Hepatocyte (in vitro differentiated cells): ENCODE measurements at places on chromosomes 7 and 10. TPM values are rescaled to one million over a fixed set of nuclear protein-coding genes. Genes with fewer than 3 reads are reported as not detected.
A peak's percentile ranks its signal among the peaks of the same experiment; 100 is the strongest.

The PRKCQ gene
- total RNA-seq = 0.43 and 0.76 TPM in 2 replicates

- no peak overlapping the region for H3K27ac ChIP-seq
- no peaks in the 10 kb centered on the region for H3K36me3 ChIP-seq
- H3K4me1 ChIP-seq = peaks cover 7% of the 10 kb centered on the region
- no peak overlapping the region for H3K4me3 ChIP-seq
- H3K27me3 ChIP-seq = no peaks in the 10 kb centered on the region
Measured at GRCh38 chr7:116762971-116763370, 91.0 kb downstream of the MET start.

- no peaks in the 10 kb centered on the region for H3K4me1 ChIP-seq
- DNase-seq = no peak
- no peaks in the 10 kb centered on the region for H3K27me3 ChIP-seq
- H3K27ac ChIP-seq = no peak overlapping the region
- no peak overlapping the region for H3K4me3 ChIP-seq
- no peaks in the 10 kb centered on the region for H3K36me3 ChIP-seq
Measured at GRCh38 chr7:87447116-87447635, 28.3 kb downstream of the ABCB4 start.

- H3K4me1 ChIP-seq = no peaks in the 10 kb centered on the region
- no peak overlapping the region for H3K4me3 ChIP-seq
- H3K27me3 ChIP-seq = peaks cover 3% of the 10 kb centered on the region
- no peak for DNase-seq
Measured at GRCh38 chr10:78383378-78384048, 349.9 kb downstream of the RPS24 start.

- H3K27ac ChIP-seq = no peak overlapping the region
- H3K4me3 ChIP-seq = no peak overlapping the region
- no peaks in the 10 kb centered on the region for H3K36me3 ChIP-seq
- DNase-seq = no peak
Measured at GRCh38 chr10:25405871-25406270, 231.1 kb downstream of the GPR158 start.

- H3K4me1 ChIP-seq = no peaks in the 10 kb centered on the region
- no peaks in the 10 kb centered on the region for H3K36me3 ChIP-seq
- H3K27ac ChIP-seq = no peak overlapping the region
- H3K27me3 ChIP-seq = no peaks in the 10 kb centered on the region
- DNase-seq = no peak
- H3K4me3 ChIP-seq = no peak overlapping the region
Measured at GRCh38 chr7:49613759-49614158, 159.7 kb upstream of the VWC2 start.

GRCh38 chr7:32266932-32267475, 196.8 kb upstream of the PDE1C start:
- H3K27me3 ChIP-seq = no peaks in the 10 kb centered on the region
- no peak overlapping the region for H3K4me3 ChIP-seq
- no peaks in the 10 kb centered on the region for H3K36me3 ChIP-seq

DNA sequence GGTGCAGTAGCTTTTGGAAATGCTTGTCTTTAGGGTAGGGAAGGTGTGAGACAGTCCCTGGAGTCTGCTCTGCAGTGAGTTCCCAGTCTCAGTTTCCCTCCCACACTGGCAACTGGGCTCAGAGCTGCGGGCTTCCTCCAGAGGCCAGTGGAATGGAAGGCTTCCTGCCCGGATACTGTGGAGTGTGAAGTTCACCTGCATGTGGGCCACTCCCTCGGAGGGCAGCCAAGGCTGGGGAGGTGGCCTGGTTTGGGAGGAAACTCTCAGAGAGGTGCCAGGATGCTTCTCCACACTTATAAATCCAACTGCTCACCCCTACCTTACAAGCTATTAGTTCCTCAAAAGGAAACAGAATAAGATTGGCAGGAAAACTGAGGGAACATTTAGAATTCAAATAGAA, 18.1 kb upstream of the UBE2H start:
- DNase-seq = no peak
- no peaks in the 10 kb centered on the region for H3K4me1 ChIP-seq
- H3K27me3 ChIP-seq = no peaks in the 10 kb centered on the region

GRCh38 chr7:27546610-27547009, 116.1 kb downstream of the HIBADH start:
- peaks cover 12% of the 10 kb centered on the region for H3K4me1 ChIP-seq
- H3K4me3 ChIP-seq = no peak overlapping the region
- H3K27me3 ChIP-seq = no peaks in the 10 kb centered on the region

GRCh38 chr7:32066441-32066840, 3.8 kb downstream of the PDE1C start:
- no peaks in the 10 kb centered on the region for H3K36me3 ChIP-seq
- H3K4me3 ChIP-seq = no peak overlapping the region
- no peak for DNase-seq
- H3K4me1 ChIP-seq = no peaks in the 10 kb centered on the region

GRCh38 chr7:1093916-1094508, 6.1 kb downstream of the GPER1 start:
- peaks cover 21% of the 10 kb centered on the region for H3K4me1 ChIP-seq
- no peaks in the 10 kb centered on the region for H3K36me3 ChIP-seq
- no peak overlapping the region for H3K27ac ChIP-seq
- no peak for DNase-seq
- H3K27me3 ChIP-seq = no peaks in the 10 kb centered on the region
- H3K4me3 ChIP-seq = no peak overlapping the region

GRCh38 chr7:25537662-25538375, 309.5 kb upstream of the NPVF start:
- no peaks in the 10 kb centered on the region for H3K36me3 ChIP-seq
- H3K4me3 ChIP-seq = no peak overlapping the region
- H3K27me3 ChIP-seq = no peaks in the 10 kb centered on the region
- no peaks in the 10 kb centered on the region for H3K4me1 ChIP-seq

- no peaks in the 10 kb centered on the region for H3K4me1 ChIP-seq
- no peak overlapping the region for H3K27ac ChIP-seq
- H3K27me3 ChIP-seq = no peaks in the 10 kb centered on the region
- no peak overlapping the region for H3K4me3 ChIP-seq
Measured at GRCh38 chr7:32774541-32774951, 117.0 kb downstream of the KBTBD2 start.

DNA sequence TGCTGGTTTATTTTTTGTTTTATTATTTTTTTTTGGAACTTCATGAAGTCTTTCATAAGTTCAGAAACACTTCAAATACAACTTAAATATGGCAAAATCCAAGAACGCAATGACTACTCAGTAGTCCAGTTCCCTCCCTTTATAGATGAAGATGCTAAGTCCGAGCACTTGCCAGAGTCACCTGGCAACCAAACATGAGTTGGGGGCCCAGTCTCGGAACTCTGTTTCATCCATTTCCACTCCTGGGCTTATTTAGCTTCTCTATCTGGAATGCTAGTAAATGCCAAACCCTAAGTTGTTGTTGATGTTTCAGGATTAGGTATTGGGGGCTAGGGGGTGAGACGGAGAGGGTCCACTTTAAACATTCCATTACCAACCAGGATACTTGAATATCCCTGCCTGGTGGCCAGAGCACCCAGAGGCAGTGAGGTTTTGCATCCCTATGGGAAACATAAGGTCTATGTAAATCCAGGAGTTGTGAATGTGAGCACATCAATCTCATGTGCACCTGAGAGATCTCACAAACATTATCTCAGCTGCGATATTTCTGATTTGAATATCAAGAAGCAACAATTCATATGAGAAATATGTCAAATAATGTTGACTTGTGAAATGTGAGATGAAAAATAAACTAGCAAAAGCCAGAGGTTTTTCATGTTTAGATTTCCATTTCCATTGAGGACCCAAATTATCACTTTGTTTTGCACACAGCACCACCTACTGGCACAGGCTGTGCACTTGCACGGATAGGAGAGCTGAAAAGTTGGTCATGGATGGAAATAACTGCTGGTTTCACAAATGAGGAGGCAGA, 129.3 kb downstream of the PKD1L1 start:
- H3K27me3 ChIP-seq = no peaks in the 10 kb centered on the region
- peak overlapping the region; percentile 28 for H3K27ac ChIP-seq
- DNase-seq = peak; percentile 83
- no peak overlapping the region for H3K4me3 ChIP-seq
- H3K36me3 ChIP-seq = no peaks in the 10 kb centered on the region

DNA sequence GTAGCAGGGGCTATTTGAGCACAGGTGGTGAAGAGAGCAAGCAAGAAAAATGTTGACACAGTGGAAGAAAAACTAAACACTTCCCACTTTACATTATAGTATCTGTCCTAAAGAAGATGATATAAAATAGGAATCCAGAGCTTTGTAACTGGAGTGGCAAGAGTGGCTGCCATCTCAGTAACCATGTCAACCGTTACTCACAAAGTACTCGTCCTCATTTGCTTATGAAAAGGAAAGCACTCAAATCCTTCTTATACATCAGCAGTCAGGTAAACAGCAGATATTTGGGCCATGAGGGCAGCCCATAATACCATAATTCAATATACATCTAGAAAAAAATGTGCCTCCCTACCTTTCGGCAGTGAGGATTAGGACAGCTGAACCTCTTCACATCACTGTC, 70.1 kb downstream of the RNF216 start:
- H3K36me3 ChIP-seq = no peaks in the 10 kb centered on the region
- no peaks in the 10 kb centered on the region for H3K4me1 ChIP-seq
- no peak for DNase-seq
- H3K27ac ChIP-seq = no peak overlapping the region
